ENCODE measurements at places on chromosomes 12 and 14.

DNA sequence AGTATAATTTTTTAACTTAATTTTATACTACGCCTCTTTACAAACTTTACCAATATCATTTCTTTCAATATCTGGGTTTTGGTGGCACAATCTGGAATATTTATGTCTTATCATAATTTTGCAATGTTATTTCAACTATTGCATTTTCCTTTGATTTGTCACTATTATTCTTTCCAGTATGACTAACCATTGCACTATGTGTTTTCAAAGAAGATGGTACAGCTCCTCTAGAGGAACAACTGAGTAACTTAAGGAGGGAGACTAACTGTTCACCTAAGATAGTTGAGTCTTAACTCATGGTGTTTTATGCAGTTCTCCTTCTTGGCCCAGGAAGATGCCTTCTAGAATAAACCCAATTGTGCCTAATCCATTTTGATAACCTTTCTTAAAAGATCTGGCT is 60.5 kb upstream of the KIF21A start:
- DNase-seq = peak; percentile 2

DNA sequence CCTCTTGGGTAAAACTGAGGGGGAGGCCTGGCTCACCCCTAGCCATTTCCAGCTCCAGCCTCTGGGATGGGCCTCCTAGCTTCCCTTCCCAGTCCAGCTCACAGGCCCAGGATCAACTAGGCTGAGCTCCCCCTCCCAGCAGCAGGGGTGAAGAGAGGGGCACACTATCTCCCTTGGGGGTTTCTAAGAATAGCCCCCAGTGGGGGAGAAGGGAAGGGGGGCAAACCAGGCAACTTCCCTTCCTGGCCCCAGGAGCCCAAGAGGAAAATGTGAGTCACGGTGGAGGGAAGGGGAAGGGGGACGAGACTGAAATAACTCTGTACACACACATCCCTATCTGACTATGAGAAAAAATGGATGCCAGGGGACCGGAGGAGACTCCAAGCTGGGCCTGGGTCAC is 9.0 kb downstream of the ADCY6 start:
- peak; percentile 85 for DNase-seq

GRCh38 chr14:95365401-95365800 is 45.7 kb upstream of the CLMN start:
- DNase-seq = no peak

GRCh38 chr14:78075033-78075432 is 95.1 kb upstream of the NRXN3 start:
- no peak for DNase-seq

DNA sequence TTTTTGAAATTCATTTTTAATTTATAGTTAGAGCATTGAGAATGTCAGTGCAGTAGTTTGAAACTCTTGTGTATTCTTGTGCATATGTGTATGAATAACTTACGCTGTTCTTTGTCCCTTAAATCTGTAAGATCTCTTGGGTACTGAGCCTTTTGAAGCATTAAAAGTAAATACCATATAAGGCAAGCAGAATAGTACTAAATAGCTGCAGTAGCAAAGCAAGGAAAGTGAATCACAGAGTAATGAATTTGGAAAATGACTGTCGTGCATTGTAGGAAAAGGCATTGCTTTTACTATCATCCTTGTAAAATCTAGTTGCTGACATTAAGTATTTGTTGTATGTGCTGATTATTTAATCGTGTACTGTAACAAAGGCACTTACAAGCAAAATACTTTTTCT is 12.1 kb downstream of the CNOT2 start:
- peak; percentile 35 for DNase-seq

GRCh38 chr12:10027311-10027710 is 3.2 kb upstream of the CLEC9A start:
- no peak for DNase-seq

DNA sequence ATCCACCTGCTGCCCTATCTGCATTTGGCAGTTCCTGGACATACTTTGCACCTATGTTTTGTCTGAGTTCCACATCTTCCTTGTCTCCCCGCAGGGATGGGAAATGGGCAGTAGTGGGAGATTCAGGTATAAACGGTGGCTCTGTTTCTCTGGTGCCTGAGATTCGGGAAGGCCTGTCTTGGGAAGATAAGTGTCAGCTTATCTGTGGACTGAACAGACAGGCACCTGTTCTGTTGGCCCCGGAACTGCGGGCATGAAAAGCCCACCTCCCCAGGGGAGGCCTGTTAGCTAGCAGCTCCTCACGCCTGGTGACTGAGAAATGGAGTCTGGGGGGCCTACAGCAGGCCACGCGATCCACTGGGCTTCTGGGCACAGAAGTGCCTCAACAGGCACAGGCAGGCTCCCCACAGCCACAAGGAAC is 5.8 kb downstream of the PHB2 start:
- no peak for DNase-seq

DNA sequence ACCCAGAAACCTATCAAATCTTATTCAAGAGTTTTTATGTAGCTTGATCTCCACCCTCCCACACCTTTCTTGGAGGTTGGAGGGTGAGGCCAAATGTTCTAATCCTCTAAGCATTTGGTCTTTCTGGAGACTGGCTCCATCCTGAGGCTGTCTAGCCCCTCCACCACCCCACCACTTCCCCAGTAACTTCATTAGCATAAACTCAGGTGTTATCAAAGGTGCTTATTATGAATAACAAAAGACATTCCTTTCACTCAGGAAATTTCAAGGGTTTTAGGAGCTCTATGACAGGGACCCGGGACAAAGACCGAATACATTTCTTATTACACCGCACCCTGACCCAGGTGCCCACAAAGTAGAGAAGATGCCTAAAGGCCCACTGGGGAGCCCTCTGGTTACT is 2.8 kb upstream of the TMEM229B start:
- DNase-seq = no peak

DNA sequence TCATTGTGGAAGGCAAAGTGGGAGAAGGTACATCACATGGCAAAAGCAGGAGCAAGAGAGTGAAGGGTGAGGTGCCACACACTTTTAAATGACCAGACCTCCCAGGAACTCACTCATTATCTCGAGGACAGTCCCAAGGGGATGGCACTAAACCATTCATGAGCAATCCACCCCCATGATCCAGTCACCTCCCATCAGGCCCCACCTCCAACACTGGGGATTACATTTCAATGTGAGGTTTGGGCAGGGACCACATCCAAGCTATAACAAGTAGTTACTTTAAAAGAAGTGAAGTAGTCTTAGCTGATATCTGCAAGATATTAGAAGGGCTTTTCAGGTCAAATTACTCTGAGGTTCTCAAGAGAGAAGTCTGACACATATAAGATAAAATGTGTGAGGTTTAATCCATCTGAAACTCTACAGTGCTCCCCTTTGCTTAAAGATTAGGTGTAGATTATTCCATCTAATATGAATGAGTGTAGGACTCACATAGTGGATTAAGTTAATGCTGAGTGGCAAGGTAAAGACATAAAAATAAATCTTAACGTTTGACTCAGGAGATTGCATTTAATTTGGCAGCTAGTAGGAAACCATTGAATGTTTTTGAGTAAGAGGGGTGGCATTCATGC is 130.8 kb downstream of the TMX1 start:
- DNase-seq = no peak

- DNase-seq = no peak
Measured at GRCh38 chr14:50331596-50331995, 19.5 kb downstream of the DMAC2L start.

GRCh38 chr12:65624554-65625086 is 199.7 kb upstream of the HMGA2 start:
- no peak for DNase-seq

DNA sequence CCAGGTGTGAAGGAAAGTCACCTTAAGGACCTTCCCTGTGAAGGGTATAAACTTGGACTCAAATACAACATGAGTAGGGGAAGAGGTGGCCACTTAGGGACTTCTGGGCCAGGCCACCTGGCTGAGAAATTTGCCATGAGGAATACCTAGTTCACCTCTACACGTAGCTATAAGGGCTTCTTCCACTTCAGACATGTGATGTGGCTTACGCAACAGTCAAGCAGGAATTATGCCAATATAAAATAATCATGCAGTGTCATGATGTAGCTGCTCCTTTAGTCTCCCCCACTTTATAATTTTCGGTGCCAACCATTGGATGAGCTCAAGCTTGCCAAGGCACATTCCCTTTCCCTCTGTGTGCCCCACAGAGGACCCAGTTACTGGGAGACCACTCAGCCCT is 166.6 kb upstream of the BCL2L14 start:
- no peak for DNase-seq

- peak; percentile 69 for DNase-seq
Measured at GRCh38 chr12:56158926-56159461, 835 bp downstream of the MYL6 start.

DNA sequence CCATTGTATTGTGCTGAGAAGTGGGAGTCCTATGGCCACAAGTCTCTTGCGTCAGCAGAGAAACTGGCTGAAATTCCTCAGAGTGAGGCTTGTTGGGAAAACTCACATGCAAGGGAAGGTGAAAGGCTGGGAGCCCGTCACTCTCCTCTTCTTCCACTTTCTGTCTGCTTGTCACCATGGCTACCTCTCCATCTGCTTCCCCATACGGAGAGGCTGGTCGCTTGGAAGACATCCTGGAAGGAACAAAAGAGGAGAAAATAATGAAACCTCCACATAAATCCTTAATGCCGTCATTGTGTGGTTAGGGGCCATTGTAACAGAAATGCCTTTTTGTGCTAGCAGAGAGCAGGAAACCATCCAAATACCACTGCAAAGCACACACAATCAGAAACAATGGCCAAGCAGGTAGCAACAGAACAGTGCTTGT is 53.7 kb downstream of the SOX5 start:
- DNase-seq = no peak

Data from dermis blood vessel endothelial cell (primary cell).